ENCODE measurements at places on chromosomes 12 and 14. TPM values are rescaled to one million over a fixed set of nuclear protein-coding genes. Genes with fewer than 3 reads are reported as not detected.

GRCh38 chr14:99654235-99654985 lies 9.5 kb downstream of the HHIPL1 start:
- peak; percentile 57 for DNase-seq

DNA sequence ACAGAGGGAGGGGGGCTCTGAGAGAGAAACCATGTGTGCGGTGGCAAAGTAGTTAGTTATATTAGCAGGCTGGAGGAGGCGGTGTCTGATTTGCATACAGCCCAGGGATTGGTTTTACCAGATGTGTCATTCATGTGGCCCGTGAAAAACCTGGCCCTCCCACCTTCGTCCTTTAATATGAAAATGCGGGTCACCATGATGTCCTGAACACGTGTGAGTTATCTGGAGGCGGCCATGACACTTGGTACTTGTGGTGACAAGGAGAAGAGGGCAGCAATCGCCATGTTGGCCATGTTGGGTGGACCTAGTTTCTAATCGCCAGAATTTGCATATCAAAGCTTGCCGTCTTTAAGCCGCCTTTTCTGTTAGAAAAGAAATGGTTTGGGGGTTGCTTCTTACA lies 108.8 kb downstream of the RAD51B start:
- no peak for DNase-seq

DNA sequence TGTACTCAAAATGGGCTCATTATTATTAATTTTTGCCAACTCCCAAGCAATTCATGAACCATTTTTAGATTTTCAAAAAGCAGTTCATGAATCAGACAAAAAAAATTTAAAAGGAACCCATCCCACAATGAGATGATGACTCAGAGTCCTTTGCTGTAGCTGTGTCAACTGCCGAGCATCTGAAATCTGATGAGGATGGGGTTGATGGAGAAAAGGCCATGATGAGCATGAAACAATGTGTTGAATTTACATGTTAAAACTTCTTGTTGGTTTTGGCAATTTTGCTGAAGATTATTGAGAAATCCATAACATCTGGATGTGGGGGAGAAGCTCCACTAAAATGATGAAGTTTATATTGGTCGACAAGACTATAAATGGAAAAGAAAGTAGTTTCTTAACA lies 378.0 kb downstream of the FOXG1 start:
- DNase-seq: peak; percentile 63

DNA sequence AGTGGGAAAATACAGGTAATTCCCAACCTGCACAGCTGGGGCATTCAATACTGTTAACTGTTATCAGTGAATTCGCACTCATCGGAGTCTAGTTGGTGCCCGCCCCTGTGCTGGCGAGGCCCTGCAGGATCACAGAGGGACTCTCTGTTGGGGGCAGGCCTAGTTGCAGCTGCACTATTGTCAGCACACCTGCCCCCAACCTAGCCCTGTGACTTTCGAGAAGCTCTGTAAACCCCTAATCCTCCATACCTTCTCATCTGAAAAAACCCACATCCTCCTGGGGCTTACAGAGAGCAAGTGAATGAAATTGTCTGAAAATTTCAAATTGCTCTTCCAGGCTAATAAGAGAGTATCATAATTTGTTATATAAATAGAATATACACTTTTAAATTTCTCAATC lies 132.2 kb upstream of the NUDT4 start:
- no peak for DNase-seq

DNA sequence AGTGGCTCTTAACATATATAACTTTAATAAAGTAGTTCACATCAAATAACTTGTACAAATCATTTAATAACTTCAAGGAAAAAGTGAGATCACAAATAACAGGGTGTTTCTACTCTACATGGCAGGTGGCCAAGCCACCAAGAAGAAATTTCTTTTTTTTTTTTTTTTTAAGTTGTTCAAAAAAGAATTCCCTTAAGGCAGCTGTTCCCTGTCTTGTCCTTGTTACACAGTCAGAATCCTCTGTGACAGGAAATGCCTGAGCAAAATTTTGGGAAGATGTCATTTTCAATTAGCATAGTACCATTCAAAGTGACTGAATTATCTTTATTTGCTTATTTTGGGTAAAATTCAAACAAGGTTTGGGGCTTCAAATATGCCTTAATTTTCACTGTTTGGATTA lies 79.4 kb downstream of the LIN7A start:
- DNase-seq: no peak

The DLK1 gene
- not detected for total RNA-seq

The EIF4B gene
- 321 TPM for total RNA-seq
